ENCODE measurements at places on chromosomes 6 and 20.

- DNase-seq: no peak
Measured at GRCh38 chr20:21693322-21693721, 12.1 kb upstream of the PAX1 start.

DNA sequence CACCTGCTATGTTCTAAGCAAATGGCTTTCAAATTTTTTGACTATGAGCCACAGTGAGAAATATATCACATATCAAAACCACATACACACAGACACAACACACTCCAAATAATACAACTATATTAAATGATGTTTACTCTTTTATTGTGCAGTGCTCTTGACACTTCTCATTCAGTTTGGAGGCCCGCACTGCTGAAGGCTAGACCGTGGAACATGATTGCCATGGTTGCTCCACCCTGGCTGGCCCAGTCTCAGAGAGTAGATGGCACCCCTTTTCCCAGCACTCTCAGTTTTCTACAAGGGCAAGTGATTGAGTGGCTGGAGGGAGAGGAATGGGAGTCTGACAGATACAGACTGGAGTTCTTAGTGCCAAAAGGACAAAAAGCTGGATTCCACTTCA, 86.9 kb downstream of the SH3BGRL2 start:
- DNase-seq: no peak

DNA sequence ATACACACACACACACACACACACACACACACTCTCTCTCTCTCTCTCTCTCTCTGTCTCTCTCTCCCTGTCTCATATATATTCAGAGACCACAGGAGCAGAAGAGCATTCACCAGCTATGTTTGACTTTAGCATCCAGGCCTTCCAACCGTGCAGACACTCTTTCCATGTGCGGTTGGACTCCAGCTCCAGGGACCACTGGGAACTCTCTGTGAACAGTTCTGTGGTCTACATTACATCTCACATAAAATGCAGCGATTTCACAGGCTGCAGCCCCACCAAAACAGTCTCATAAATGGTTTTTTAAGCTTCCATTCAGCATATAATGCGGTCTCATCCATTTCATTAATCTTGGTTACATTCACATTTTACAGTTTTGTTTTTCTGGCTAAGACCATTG, 508.4 kb upstream of the SULF2 start:
- DNase-seq: no peak

DNA sequence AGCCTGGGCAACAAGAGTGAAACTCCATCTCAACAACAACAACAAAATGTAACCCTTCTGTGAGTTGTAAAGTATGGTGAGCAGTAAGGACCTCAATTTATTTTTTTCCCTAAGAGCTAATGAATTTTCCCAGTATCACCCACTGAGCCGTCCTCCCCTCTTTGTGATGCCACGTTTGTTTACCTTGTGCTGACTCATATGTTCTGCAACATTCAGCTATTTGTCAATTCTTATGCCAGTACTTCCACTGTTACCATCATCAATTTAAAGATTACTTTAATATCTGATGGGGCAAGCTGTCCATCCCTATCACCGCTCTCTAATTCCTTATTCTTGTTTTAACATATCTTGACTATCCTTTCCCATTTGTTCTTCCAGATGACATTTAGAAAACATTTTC, 37.5 kb downstream of the MAK start:
- no peak for DNase-seq

- DNase-seq: no peak
Measured at GRCh38 chr6:1136415-1136774, 175.5 kb upstream of the FOXQ1 start.

GRCh38 chr6:158554611-158555361, 5.1 kb upstream of the TMEM181 start:
- no peak for DNase-seq

- no peak for DNase-seq
Measured at GRCh38 chr20:31806564-31807355, 12.4 kb upstream of the MYLK2 start.

DNA sequence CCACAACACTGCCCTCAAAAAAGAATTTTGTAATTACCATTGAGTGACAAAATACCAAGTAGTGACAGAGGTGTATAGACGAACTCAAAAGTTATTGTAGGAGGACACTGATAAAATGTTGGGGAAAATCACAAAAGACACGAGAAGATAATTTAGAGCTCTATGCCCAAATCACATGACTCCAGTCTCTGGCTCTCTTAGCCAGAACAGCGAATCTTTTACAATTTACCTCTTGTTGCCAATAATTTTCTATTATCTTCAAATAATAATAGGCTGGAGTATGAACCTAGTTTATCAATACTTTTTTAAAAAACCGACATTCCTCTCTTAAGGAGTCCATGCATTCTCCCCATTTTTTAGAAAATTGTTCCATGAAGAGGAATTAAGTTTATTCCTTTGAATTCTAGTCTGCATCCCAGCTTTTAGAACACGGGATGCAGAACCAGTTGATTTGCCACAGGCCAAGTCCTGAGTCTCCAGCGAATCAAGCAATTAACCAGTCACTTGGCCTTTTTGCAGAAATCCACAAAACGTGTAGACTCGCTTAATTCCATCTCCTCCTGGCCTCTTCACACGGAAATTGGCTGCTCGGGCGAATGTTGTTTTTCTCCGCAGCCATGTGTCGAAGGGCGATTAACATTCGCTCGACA, 507 bp upstream of the RIPPLY2 start:
- DNase-seq: no peak

- no peak for DNase-seq
Measured at GRCh38 chr6:15039136-15039535, 206.7 kb upstream of the JARID2 start.

DNA sequence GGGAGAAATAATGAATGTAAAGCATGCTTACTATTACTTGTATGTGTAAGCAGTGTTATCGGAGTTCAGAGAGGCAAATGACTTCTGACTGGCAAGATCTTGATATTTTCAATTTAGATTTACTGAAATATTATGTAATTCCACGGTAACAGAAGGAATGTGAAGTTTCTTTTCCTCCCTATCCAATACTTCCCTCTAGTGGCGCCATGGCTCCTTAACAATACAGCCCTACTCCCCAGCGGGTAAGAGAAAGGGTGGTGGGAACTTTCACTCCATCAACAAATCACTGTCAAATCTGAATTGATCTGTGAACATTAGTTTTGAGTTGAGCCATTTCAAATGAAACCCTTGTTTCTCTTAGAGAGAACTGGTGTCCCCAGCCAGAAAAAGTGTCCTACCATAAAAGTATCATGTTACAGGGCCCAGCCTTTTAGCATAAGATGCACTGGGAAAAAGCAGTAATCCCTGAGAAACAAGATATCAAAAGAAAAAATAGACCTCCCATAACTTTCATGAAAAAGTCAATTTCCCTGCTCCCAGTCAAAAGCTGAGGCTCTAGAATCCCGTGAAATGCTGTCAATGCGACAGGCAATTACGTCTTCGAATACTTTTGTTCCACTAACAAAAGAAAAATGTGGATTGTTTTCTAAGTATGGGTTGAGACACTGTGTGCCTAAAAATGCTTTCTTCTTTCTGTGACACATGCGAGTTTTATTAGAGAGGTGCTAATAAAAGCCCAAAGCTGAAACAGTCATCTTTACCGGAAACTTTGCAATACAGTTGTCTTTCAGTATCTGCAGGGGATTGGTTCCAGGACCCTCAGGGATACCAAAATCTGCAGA, 12.9 kb downstream of the COX7A2 start:
- DNase-seq: no peak

GRCh38 chr6:36357872-36358225, 21.2 kb upstream of the BNIP5 start:
- no peak for DNase-seq

GRCh38 chr6:168941036-168941435, 312.6 kb downstream of the THBS2 start:
- DNase-seq: no peak

GRCh38 chr6:81491454-81492101, 260.9 kb downstream of the TENT5A start:
- DNase-seq: no peak

- no peak for DNase-seq
Measured at GRCh38 chr20:47358039-47358671, 1.7 kb upstream of the ZMYND8 start.

DNA sequence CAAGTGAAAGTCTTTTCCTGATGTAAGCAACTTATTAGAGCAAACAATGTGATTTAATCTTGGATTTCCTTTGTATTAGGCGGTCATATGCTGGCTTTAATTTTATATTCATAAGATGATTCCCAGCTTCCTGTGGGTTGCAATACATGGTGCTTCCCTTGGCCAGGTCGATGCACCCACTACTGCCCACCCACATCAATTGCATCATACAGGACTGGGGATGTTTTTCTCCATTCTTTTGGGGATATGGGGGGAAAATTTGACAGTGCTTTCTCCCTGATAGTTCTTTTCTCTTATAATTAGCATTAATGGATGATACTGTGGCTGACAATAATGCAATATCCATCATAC, 187.6 kb downstream of the JARID2 start:
- DNase-seq: no peak

DNA sequence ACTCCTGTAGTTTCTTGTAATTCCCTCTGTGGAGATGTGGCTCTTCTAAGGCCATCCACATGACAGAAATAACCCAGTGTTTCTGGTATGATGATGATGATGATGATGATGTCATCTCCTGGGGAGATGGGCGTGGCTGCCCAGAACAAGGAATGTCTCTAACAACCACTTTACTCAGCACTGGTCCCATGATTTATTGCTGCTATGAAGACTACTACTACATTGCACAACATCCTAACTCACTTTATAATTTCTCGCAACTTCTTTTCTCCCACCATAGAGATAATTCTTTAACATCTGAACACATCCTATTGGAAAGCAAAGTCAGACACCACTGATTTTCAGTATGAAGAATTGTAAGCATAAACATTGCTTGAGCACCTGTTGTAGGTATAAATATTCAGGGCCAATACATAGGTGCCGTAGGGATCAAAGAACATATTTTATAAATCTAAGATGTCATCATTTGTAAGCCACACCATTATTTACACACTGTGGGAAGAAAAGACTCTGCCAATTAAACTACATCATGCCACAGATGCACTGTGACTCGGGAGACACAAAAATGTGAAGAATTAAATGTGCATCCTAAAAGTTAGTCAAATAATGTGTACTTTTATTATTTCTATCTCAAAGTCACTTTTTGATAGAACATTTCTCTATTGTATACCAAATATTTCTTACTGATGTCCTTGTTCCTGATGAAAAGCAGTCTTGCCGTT, 6.4 kb downstream of the TPMT start:
- no peak for DNase-seq

GRCh38 chr20:3815703-3816315, 4.5 kb upstream of the AP5S1 start:
- no peak for DNase-seq

Data from activated CD8-positive, alpha-beta memory T cell treated with anti-CD3 and anti-CD28 coated beads for 48 hours (primary cell).